Heart left ventricle (tissue), 16 donors: ENCODE measurements at places on chromosomes 11 and 22. TPM values are rescaled to one million over a fixed set of nuclear protein-coding genes. Genes with fewer than 3 reads are reported as not detected.
A peak's percentile ranks its signal among the peaks of the same experiment; 100 is the strongest.

DNA sequence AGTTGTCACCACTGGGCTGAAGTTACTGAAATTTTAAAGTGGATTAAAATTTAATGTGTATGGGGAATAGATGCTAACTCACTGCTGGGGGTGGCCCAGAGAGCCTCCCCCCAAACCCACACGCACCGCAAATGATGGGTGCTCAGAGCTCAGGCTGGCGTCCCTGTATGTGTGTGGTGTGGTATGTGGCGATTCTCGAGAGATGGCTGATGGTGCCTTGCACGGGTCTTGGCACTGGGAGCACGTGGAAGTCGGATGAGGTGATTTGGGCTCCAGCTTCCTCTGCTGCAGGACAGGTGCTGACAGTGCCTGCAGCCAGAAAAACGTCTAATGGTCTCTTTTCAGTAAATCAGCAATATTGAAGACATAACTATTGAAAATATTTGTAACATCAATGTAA is 1473.3 kb downstream of the TBC1D22A start:
- no peak overlapping the region for H3K27ac ChIP-seq
- DNase-seq: no peak
- H3K4me1 ChIP-seq: no peaks in the 10 kb centered on the region
- H3K36me3 ChIP-seq: no peaks in the 10 kb centered on the region

- H3K4me3 ChIP-seq: no peak overlapping the region
- DNase-seq: peak; percentile 63
- H3K27me3 ChIP-seq: no peaks in the 10 kb centered on the region
- H3K27ac ChIP-seq: peak overlapping the region; percentile 72
Measured at GRCh38 chr22:42901790-42902508, 44.9 kb upstream of the ARFGAP3 start.

GRCh38 chr22:29195964-29196666 is 9.6 kb upstream of the EMID1 start:
- H3K4me1 ChIP-seq: no peaks in the 10 kb centered on the region
- DNase-seq: no peak
- no peak overlapping the region for H3K27ac ChIP-seq
- no peak overlapping the region for H3K4me3 ChIP-seq

- H3K4me1 ChIP-seq: peaks cover 30% of the 10 kb centered on the region
- H3K4me3 ChIP-seq: no peak overlapping the region
- H3K27me3 ChIP-seq: peaks cover 5% of the 10 kb centered on the region
- H3K36me3 ChIP-seq: no peaks in the 10 kb centered on the region
- DNase-seq: no peak
Measured at GRCh38 chr22:25070956-25071355, 118.4 kb downstream of the KIAA1671 start.

DNA sequence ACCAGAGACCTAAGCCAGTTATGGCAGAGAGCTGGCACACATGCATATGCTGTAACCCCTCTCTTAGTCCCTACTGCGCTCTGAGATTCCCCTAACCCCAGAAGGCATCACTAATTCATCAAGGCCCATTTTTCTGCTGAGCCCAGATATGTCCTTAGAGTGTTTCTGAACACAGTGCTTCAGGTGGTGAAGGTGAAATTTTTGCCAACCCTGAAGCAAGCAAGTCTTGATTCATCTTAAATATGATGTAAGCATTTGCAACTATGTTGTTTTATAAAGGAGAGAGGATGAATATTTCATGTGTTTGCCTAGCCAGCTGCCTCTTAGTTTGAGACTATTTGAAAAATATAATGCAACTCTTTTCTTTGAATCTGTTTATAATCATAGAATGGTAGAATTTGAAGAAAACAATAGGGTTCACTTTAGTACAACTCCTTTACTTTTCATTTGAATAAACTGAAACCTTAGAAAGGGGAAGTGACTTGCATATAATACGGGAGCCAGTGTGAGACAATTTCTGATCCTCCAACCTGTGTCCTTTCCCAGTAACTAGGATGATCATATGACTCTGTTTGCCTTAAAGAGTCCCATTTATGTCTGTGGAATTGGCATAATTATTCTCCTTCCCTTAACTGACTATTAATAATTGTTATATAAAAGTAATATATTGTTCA is 194.3 kb upstream of the MTNR1B start:
- H3K27me3 ChIP-seq: no peaks in the 10 kb centered on the region
- DNase-seq: no peak
- H3K27ac ChIP-seq: no peak overlapping the region
- H3K4me3 ChIP-seq: no peak overlapping the region
- no peaks in the 10 kb centered on the region for H3K4me1 ChIP-seq
- no peaks in the 10 kb centered on the region for H3K36me3 ChIP-seq

DNA sequence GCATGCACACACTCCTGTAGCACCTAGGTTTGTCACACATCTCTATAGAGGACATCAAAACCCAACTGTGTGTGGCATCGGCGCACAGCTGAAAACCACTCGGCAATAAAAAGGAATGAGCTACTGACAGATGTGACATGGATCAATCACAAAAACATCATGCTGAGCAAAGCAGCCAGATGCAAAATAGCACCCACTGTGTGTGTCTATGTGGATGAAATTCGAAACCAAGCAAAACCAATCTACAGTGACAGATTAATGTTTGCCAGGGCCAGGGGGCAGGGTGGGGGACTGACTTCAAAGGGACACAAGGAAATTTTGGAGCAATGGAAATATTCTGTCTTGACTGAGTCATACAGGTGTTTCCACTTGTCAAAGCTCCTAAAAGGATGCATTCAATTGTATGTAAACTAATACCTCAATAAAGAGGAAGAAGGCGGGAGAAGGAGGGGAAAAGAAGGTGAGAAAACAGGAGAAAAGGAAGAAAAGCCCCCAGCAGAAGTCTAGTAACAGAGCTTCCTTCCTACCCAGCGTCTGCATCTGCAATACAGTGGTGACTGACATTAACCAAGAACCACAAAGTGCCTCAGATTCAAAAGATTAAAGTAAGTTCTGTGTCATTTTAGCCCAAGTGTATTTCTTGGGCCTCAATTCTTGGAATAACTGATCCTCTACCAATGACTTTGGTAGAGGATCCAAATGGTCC is 49.8 kb downstream of the PACSIN2 start:
- no peak for DNase-seq
- H3K36me3 ChIP-seq: no peaks in the 10 kb centered on the region
- H3K4me3 ChIP-seq: no peak overlapping the region
- no peaks in the 10 kb centered on the region for H3K27me3 ChIP-seq
- H3K27ac ChIP-seq: no peak overlapping the region

GRCh38 chr11:119315131-119316015 is 1.6 kb downstream of the MCAM start:
- peaks cover 38% of the 10 kb centered on the region for H3K4me1 ChIP-seq
- H3K36me3 ChIP-seq: peaks cover 45% of the 10 kb centered on the region
- H3K27me3 ChIP-seq: no peaks in the 10 kb centered on the region
- H3K27ac ChIP-seq: peak overlapping the region; percentile 91

The PPP2R1B gene
- total RNA-seq: 7.2 TPM
